CD4-positive, alpha-beta T cell treated with Interleukin-12 subunit alpha and Interleukin-12 subunit beta, for 1 hour (primary cell): ENCODE measurements at places on chromosomes 4 and X.

DNA sequence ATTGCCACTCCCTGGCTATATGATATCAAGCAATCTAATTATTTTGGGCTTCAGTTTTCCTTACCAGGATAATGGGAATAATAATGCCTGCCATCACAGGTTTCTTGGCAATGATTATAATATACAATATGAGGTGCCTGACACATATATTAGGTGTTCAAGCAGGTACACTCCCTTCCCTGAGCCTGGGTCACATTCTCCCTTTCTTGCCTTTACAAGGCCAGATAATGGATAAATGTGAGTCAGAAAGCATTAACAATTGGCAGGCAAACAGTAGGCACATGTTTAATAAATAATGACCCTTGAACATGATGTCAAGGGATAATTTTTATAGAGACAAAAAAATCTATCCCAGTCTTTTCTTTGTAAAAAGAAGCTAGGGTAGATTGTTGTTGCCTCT is 17.2 kb downstream of the NDP start:
- no peak for DNase-seq

GRCh38 chr4:11598591-11598990 is 169.9 kb upstream of the HS3ST1 start:
- DNase-seq = no peak

GRCh38 chrX:149707147-149707901 is 4.5 kb upstream of the MAGEA11 start:
- DNase-seq = no peak

- DNase-seq = no peak
Observed at GRCh38 chr4:177225605-177226004, 84.1 kb upstream of the NEIL3 start.

- no peak for DNase-seq
Observed at GRCh38 chrX:73289039-73289438, 74.4 kb upstream of the NAP1L2 start.

GRCh38 chr4:80787306-80787705 is 243.2 kb upstream of the BMP3 start:
- no peak for DNase-seq

GRCh38 chr4:3096202-3096601 is 21.7 kb downstream of the HTT start:
- DNase-seq = no peak

- DNase-seq = no peak
Observed at GRCh38 chr4:86472377-86473019, 112.6 kb upstream of the MAPK10 start.

- no peak for DNase-seq
Observed at GRCh38 chr4:183823434-183823833, 81.7 kb upstream of the STOX2 start.

DNA sequence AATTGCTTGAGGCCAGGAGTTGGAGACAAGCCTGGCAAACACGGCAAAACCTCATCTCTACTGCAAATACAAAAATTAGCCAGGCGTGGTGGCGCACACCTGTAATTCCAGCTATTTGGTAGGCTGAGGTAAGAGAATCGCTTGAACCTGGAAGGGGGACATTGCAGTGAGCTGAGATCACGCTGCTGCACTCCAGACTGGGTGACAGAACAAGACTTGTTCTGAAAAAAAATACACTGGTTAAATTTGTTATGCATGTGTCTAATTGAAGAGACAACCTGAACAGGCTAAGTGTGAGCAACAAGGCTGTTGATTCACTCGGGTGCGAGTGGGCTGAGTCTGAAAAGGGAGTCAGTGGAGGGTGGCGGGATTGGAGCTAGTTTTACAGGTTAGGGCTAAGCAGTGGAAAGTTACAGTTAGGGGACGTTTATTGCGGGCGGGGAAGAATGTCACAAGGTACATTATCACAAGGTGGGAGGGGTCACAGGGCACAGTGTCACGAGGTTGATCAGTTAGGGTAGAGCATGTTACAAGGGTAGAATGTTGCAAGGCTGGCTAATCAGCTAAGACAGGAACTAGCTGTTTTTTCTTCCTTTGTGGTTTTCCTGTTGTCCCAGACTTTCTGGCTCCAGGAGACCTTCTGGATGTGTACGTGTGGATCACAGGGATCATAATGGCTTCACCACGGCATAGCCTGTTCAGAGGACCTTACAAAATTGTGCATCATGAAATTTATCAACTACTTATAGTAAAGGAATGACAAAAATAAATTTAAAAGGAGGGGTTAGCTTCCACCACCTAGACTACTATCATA is 115.8 kb downstream of the NAA11 start:
- no peak for DNase-seq

DNA sequence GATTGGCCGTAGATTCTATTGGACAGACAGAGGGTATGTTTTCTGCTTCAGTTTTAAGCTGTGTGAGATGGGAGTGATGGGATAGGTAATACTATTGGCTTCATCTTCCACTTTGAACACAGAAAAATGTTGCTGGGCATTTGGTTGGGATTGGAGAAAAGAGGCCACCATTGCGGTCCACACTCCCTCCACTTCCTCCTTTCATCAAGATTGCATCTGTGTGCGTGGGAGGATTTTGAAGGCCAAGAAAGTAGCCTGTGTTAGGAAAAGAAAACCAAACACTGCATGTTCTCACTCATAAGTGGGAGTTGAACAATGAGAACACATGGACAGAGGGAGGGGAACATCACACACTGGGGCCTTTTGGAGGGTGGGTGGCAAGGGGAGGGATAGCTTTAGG is 56.4 kb downstream of the EGF start:
- no peak for DNase-seq

- peak; percentile 12 for DNase-seq
Observed at GRCh38 chr4:118224243-118224829, 128.5 kb downstream of the PRSS12 start.
